RKO (cell line): ENCODE measurements at places on chromosomes 6 and 20.

DNA sequence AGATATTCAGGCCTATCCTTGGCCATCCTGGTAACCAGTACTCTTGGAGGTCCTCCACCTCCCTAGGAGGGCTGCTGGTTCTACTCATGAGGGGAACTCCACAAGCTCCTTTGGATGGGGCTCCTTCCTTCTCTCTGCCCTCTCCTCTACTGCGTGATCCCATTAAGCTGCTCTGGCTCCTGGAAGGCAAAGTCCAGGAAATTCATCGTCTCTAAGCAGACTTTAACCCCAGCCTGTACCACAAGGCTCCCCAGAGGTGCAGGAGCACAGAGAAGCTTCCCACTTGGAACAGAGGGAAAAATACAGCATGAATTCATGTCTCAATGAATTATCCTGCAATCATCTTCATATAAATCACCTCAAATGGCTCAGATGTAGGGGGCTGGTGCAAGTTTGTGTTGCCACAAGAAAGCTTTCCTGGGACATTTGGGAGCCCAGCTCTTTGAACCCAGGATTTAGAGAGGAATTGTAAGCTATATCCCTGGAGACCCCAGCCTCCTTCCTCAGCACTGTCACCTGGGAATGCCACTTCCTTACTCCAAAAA lies 355.4 kb downstream of the CDC5L start:
- no peak for DNase-seq

DNA sequence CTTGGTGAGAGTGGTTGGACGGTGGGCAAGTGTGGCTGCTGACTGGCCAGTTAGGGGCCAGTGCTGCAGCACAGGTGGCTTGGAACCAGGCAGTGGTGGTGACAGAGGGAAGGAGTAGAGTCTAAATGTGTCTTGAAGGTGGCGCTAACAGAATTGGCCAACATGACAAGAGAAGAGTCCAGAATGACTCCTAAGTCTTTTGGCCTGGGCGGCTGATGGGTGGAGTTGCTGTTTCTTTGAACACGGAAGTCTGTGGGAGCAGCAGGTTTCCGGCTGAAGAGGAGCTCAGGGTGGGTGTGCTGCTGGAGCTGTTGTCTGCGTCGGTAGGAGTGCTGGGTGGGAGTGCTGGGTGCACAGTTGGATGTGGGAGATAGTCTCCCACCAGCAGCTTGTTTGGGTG lies 10.1 kb downstream of the LSM14B start:
- DNase-seq = no peak

DNA sequence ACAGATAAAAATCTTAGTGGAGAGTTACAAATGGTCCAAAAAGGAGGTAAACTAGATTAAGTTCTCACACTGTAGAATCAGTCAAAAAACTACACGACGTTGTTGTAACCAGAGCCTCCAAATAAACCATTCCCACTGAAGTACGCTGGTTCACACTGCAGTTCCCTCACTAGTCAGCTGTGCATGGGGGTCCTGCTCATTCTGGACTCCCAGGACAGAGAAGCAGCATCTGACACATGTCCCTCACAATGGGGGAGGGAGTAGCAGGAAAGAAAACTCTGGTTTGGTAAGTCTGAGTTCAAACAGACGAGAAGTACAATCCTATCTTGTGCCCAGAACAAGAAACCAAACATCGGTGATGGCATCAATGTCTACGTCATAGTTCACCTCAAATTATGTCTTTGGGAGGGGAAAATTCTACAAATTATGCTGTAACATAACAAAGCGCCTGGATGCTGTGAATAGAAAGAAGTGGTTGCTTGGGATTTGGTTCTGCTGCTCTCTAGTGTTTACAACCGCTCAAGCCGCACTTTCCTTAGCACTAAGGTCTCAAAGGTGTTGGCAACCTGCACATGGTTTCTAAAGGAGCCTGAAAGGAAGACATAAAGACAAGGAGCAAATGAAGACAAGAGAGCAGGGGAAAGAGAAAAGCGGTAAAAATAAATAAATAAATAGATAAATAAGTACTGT lies 208.0 kb downstream of the GMDS start:
- DNase-seq = no peak

- no peak for DNase-seq
Measured at GRCh38 chr6:5215159-5215558, 45.6 kb downstream of the LYRM4 start.

DNA sequence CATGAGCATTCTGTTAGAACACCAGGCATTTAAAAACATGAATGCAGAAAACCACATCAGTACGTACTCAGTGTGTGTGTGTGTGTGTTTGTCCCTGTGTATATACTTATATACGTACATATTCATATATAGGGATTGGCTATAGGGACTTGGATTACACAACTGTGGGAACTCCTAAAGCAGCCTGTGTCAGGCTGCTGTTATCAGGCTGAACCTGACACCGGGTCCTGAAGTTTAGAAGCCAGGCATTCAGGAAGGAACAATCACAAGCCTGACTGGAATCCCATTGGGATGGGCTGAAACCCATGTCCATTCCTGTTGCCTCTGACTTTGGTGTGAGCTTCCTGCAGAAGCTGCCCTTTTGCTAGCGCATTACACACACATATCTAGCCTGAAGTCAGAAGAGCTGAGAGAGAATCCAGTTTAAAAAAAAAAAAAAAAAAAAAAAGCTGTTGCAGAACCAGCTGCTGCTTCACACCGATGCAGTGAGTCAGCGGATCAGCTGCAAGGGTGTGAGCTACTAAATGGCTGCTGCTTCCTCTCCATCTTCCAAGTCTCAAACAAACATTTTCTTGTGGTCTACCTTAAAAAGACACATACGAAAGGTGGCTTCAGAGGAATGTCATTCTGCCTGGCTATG lies 348.1 kb downstream of the THBS2 start:
- peak; percentile 13 for DNase-seq

GRCh38 chr6:16947375-16948015 lies 154.4 kb upstream of the STMND1 start:
- DNase-seq = no peak

DNA sequence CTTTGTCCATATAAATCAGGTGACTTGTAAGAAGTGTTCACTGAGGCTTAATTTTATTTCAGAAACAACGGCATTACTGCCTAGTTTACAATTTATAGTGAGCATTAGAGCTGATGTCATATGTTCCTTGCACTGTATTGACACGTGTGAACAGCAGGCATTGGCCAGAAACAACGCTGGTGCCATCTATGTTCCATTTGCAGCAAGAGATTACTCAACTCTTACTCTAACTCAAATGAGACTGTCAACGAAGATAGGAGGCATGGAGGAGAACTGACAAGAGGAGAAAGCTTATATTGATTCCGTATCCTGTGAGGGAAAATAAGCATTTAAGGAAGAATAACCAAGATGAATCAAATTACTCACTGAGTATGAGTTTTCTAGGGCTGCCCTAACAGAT lies 48.4 kb downstream of the MTFR2 start:
- DNase-seq = no peak

DNA sequence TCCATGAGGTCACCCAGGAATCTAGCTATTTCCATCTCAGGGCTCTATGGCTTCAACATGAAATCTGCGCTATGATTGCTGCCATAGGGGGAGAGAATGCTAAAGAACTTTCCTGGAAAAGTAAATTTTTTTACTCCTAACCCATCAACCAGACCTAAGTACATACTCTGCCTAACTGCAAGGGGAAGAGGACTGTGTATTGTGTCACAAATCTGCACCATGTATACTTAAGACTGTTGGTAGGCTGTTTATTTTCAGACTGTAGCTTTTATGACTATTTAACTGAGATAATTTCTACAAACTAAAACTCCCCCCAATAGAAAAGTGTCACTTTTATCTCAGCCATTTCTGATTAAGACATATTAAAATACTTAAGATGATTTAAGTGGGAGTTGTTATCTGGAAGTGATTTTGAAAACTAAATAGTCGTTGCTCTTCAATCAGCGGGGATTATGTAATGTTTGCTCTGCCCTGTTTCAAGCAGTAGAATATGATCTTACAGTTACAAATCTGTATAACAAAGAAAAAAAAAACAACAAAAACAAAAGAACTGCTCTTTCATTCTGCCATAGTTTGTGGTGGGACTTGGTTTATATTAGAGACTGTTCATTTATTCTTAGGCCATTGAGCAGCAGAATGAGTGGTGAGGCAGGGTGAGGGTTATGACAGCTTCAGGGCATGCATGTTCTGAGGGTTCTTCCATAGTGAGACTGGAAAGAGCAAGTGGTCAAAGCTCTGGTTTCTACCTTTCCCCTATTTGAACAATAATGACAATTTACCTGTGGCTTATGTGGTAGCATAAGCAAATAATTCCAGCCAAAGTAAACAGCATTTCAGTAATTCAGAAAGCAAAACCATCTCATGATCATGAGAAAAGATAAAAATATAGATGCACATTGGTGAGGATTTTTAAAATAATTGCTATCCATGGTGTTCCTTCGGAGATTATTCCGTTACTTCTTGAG lies 126.3 kb upstream of the CEP162 start:
- no peak for DNase-seq

GRCh38 chr6:140566781-140567277 lies 1192.4 kb upstream of the CITED2 start:
- DNase-seq = peak; percentile 43

DNA sequence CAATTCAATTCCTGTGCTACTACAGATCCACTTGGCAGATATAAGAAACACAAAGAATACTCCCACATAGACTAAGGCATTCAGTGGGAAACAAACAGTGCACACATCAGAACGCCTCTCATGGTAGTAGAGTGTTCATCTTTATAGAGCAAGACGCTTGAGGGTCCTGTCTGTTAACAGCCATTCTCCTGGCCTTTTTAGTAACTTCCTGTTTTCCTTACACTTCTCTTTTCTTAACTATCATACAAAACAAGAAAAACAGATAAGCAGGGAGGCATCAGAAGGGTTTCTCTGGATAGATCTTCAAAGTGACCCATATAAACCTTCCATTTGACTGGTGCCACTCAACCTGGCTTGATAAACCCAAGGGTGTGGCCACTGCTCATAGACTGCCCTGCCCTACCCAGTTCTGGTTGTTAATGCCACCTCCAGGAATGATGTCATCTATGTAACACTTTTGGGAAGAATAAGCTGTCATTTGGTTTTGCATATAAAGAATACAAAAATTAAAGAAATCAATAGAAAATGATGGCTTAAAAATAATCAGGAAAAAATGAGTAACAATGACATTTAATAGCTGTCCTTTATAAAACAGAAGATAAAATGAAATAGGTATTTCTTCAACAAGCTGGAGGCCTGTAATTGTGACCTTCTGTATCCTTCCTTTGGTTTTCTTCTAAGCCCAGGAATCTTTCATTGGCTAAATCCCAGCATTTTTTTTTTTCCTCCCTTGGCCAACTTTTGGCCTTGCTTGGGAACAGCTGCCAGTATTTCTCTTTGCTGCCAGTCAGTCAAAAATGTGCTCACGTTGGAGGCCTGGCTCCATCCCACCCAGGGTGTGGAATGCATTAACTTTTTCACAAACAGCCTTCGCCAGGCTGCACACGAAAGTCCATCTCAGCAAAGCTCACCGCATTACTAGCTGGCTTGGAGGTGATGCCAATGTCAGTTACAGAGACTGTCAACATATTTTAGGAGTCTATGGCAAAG lies 103.5 kb downstream of the GJA10 start:
- no peak for DNase-seq

- no peak for DNase-seq
Measured at GRCh38 chr6:113944701-113945100, 26.2 kb downstream of the HDAC2 start.

DNA sequence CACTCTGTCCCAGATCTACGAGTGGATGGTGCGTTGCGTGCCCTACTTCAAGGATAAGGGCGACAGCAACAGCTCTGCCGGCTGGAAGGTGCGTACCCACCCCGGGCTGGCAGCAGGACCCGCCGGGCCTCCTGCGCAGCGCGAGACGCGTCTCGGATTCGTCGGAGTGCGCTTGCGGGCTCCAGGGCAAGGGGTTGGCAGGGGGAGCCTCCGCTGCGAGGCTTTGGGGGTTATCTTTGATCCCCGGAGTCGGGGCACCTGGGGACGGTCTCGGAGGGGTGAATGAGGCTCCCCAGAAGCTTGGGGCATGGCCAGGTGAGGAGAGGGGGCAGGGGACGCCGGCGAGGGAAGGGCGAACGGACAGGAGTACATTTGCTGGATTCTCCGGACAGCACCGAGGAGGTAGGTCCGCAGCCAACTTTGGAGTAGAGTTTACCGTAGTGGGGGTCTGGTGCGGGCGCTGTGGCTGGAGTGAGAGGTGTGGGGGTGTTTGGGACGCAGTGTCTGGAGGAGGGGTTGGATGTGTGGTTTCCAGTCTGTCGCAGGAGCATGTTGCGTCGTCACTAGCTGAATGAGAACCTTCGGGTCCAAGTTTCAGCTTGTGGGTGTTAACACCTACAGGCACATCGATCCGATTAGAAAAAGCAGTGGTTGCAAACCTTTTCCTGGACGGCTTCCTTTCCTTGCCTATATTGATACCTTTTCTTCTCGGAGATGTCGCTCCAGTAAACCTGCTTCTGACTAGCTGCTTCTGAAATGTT lies 1.2 kb downstream of the FOXO3 start:
- DNase-seq = peak; percentile 64

- DNase-seq = no peak
Measured at GRCh38 chr6:37393381-37393929, 39.6 kb upstream of the CMTR1 start.

- DNase-seq = peak; percentile 94
Measured at GRCh38 chr6:26234421-26235301, 130.3 kb upstream of the BTN3A2 start.

GRCh38 chr20:61584851-61585250 lies 332.8 kb downstream of the CDH4 start:
- no peak for DNase-seq

- DNase-seq = no peak
Measured at GRCh38 chr6:30591008-30591407, 19.8 kb downstream of the ABCF1 start.

GRCh38 chr20:47330933-47331708 lies 25.4 kb downstream of the ZMYND8 start:
- peak; percentile 89 for DNase-seq

GRCh38 chr6:33405386-33405940 lies 5.4 kb upstream of the PHF1 start:
- DNase-seq = no peak

DNA sequence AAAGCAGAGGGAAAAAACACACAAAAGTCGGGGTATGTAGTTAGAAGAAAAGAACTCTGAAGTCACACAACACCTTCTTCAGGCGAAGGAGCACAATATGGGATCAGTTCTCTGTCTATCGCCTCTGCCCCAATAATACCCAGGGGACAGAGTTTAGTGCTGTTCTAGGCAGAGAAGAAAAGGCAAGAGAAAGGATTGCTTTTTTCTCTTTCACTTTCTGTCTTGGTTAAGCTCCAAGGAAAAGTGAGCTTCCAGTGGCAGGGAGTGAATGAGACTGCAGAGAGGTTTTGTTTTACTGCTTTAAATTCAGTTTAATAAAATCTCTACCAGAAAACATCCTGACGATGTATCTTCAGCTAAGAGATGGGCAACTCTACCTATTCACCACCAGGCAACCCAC lies 86.6 kb upstream of the STXBP5 start:
- no peak for DNase-seq

DNA sequence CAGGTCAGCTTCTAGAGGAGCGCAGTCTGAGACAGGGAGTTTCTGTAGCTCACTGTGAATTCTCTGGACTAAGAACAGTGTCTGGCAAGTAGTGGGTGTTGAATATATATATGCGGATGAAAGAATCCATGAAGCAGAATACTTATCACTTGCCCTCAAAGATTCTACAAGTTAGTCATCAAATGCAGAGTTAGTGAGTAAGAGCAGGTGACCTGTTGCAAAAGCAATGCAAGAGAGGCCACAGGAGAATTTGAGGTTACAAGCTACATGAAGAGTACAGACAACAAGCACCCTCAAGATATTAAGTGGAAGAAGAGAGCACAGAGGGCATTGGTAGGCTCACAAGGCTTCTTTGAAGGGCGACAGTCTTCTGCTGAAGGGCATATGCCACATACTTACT lies 103.4 kb upstream of the BTBD3 start:
- peak; percentile 25 for DNase-seq
